C1 segment of cervical spinal cord (tissue), 14 donors: ENCODE measurements at places on chromosomes 3 and 15.

DNA sequence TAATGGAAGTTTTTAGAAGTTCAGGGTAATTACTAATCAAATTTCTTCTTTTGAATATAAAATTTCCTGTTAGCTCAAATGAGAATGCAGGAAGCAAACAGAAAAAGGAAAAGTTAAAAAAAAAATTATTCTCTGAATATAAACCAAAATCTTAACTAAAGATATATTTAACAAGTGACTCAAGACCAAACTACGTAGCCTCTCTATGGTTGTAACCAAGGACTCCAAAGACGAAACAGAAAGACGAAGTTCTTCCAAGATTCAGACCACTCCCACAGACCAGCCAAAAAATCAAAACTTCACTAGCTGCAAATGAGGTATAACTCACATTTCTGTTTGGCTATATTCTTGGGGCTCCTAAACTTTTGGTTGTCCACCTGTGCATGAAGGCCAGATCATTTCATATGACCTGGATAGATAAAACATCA lies 846.5 kb upstream of the ALCAM start:
- DNase-seq: no peak

DNA sequence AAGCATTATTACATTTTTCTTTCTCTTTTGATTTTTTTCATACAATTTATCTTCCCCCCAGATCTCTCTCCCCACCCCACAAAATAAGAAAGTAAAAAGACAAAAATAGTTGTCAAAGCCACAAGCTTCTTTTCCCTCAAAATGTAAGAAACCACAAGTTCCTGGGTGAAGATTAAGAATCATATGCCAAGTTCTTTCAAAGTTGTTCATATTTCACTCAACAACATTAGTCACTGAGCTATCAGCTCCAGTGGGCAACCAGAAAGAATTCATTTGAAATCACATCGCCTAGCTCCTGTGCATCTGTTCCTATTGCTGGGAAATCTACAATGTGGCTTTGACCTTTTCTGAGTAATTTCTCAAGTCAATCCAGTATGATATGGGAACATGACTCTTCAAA lies 681.6 kb upstream of the ARPP21 start:
- no peak for DNase-seq

DNA sequence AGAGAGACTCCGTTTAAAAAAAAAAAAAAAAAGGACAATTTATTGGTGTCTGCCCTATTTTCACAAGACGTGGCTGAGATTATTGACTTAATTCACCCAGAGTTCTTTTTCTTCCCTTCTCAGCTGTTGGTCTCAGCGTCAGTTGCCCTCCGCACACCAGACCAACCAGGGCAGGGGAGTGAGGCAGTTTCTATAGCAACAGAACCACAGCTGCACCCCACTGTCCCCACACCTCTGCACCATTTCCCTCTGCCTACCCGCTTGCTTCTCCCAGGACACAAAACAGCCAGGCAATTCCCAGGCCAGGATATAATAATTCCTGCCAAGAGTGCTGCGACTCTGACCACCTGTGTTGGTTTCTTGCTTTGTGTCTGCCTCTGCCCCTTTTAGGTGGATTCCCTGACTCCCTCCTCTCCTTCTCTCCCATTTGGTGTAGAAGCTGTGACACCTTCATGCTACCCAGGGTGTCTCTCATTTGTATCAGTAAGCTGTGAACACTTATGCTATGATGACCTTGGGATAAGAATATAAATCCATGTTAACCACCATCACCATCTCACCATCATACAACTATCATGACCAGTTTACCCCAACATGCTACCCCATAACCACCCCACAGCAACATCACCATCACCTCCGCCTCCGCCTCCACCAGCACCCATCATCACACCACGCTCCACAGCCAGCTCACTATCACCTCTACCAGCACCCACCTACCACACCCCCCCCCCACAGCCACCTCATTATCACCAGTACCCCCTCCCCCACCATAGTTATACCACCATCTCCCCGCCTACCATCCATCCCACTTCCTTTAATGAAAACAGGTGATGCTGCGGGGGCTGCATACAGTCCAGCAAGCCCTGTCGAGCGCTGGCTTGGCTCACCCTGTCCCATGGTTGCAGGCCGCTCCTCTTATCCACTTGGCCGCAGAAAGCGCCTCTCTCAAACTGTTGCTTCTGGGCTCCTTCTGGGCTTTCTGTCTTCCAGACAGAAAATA lies 589 bp downstream of the EPB42 start:
- no peak for DNase-seq

DNA sequence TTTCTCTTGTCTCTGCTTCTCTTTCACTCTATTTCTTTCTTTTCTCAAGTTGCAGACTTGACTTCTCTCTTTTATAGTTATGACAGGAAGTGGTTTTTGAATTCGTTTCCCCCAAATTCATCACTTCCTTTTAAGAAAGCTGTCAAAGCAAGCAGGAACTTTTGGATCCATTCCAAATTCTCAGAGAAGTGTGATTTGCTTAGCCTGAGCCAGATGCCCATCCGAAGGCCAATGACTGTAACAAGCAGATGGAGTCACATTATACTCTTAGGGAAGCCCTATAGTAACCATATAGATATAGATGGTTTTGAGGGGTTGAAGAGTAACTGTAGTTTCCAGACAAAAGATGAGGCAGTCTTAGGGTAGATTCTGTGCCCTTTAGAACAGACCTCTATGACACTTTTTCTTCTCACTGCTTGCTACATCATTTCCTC lies 592.0 kb upstream of the KCNMB2 start:
- DNase-seq: no peak

- DNase-seq: no peak
Observed at GRCh38 chr3:9878700-9879099, 1.4 kb downstream of the CIDEC start.

- peak; percentile 54 for DNase-seq
Observed at GRCh38 chr3:52123106-52123725, 31.0 kb downstream of the POC1A start.
